A549 treated with Mapracorat at 1 μM for 4 hours (cell line): ENCODE measurements at places on chromosomes 2 and 18. TPM values are rescaled to one million over a fixed set of nuclear protein-coding genes. Genes with fewer than 3 reads are reported as not detected.

TEKT4 gene
- not detected in 5 replicates for total RNA-seq

CRYGD gene
- not detected in 5 replicates for total RNA-seq

FBXO41 gene
- total RNA-seq, result 4.5 to 6.0 TPM (median 5.2 TPM) in 5 replicates

GREB1 gene
- total RNA-seq, result 2.6 to 4.0 TPM (median 3.2 TPM) in 5 replicates

DSG4 gene
- total RNA-seq, result not detected in 5 replicates

TUBA3D gene
- total RNA-seq, result 3.8 to 11.1 TPM (median 5.4 TPM) in 5 replicates

L3MBTL4 gene
- total RNA-seq, result not detected in 5 replicates

BCL2 gene
- 0.38 to 0.67 TPM (median 0.53 TPM) in 5 replicates for total RNA-seq

RAB17 gene
- total RNA-seq, result 0.14 to 0.85 TPM (median 0.23 TPM) in 5 replicates

DSG1 gene
- total RNA-seq, result not detected in 5 replicates
